Stimulated activated CD4-positive, alpha-beta T cell treated with anti-CD3 and anti-CD28 coated beads, TNF-alpha, amount 100 ng/mL, for 4 hours (primary cell): ENCODE measurements at places on chromosomes 1 and 21.

DNA sequence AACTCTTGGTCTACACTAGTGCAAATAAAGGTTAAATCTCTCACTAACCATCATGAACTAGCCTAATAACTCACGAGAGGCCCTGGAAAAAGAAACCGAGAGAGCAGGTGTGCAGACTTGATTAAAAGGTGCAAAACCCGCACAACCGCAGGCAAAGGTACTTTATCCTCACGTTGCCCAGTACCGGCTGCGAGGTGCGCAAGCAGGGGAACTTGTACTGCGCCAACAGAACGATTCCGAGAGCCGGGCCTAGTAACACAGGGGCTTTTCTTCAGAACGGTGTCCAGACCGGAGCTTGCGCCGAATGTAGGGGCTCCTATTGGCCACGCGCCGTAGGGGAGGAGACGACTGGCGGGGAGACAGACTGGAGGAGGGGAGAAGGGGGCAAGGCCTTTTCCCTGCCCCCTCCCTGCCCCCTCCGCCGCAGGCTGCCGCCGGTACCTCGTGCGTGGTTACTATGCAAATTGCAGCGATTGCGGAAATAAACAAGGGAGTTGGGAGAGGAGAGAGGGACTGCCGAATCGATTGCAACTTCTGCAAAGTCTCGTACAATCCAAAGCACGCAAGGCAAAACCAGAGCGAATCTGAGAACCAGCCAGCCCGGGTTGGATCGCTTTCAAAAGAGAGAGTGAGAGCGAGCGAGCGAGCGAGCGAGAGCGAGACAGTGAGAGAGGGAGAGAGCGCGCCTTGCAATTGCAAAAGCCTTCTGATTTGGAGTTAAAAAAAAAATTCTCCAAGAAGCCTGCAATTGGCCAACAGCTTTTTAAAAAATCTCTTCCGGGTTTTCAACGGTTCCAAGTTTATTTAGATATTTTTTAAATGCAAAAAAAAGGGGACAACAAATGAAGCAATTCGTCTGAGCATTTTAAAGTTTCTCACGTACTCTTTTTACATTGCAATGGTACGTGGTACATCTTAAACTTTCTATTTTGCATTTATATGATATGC is 5.4 kb upstream of the NFIA start:
- DNase-seq, result peak; percentile 60

GRCh38 chr21:46146856-46147255 is 8.5 kb downstream of the FTCD start:
- DNase-seq, result no peak

GRCh38 chr21:44713846-44714245 is 2.5 kb upstream of the TSPEAR start:
- no peak for DNase-seq

GRCh38 chr1:184463680-184464079 is 76.9 kb downstream of the C1orf21 start:
- no peak for DNase-seq

GRCh38 chr1:40047769-40048168 is 7.2 kb downstream of the CAP1 start:
- no peak for DNase-seq

GRCh38 chr1:92803140-92803887 is 18.4 kb upstream of the EVI5 start:
- DNase-seq, result no peak

- no peak for DNase-seq
These were observed at the start of gene NTNG1 for GRCh38 chr1:107140703-107141490. NTNG1 (plus strand) TSS chr1:107141039.

DNA sequence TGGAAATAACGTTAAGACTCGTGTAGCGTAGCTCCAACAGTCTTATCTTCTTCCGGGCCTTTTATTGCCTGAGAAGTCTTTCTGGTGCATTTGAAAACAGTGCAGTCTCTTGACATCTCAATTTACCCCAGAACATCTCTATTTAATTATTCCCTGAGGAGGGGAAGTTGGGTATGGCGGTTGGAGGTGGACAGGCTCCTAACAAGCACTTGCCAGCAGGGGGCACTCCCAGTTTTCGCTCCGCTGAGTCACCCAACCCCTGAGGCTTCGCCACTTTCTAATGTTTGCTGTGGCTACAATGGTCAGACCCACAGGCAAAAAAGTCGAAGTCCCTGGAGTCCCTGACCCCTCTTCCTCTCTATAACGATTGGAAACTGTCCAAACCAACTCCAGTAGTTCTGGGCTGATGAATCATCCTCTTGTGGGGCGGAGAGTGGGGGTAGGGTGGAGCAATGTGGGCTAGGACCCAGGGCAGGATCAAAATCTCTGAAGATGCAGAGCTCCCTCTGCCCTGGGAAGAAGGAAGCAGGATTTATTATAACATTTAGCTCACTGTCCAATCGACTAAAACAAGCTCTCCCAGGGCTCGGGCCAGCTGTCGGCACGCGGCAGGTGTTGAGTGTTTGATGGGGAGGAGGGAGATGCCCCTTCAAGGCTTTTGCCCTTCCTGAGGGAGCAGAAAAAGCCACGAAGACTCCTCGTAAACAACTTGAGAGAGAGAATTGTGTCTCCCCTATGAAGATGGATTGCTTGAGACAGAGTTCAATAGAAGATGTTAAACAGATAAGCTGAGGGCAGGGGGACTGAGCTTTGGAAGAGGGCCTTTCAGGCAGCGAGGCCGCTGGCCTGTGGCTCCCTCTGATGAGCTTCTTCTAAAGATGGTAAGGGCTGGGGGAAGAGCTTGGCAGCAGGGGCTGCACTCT is 85.7 kb downstream of the BRINP2 start:
- DNase-seq, result no peak

- no peak for DNase-seq
These were observed 184.4 kb downstream of the SIPA1L2 start for GRCh38 chr1:232445361-232446106.

DNA sequence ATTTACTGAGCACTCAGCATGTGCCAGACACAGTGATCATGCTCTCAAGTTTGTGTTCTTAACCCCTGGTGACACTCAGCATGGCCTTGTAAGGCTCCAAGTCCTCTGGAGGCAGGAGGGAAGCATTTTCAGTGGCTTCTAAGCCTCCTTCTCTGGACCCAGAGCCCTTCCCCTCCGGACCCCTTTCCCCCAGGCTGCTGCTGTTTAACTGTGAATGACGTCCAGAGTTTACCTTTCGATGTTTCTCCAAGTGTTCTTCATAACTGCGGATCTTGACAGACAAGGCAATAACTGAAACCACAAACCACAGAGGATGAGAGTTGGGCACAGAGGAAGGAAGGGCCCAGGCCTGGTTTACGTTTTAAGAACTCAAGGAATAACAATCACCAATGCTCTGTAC is 6.5 kb downstream of the MRPS15 start:
- DNase-seq, result no peak

DNA sequence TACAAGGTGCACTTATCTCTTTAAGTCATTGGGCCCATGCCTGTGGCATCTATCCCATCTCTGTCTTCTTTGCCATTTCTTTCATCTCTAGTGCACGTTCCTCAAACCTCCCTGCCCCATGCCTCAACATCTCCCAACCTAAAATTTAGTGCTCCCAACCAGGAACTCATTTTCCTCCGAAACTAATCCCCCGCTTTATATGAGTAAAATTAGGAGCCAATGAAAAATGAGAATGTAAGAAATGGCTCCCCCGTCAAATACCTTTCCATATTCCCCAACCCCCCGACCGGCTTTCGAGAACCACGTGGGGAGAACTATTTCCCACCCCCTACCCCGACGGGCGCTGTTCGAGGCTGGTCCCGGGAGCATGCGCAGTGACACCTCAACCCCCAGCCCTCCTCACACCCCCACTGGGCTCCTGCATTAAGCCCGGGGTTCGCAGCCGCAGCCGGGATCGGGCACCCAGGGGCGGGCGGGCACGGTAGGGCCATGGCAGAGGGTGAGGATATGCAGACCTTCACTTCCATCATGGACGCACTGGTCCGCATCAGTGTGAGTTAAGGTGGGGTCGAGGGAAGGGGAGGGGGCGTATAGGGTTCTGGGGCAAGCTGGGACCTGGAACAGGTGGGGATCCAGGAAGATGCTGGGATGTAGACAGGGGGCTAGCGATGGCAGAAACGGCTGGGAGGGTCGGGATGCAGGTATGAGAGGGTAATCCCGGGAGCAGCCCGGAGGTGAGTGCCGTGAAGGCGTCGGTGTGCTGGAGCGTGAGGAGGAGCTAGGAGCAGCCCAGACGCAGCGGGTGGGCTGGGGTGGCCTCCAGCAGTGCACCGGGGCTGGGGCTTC is at the start of gene TRIM46:
Gene TRIM46 (plus strand): TSS at position 372 of the 846 bp plus-strand sequence. CDS start 118 bp downstream, at position 490.
- DNase-seq, result peak; percentile 68

DNA sequence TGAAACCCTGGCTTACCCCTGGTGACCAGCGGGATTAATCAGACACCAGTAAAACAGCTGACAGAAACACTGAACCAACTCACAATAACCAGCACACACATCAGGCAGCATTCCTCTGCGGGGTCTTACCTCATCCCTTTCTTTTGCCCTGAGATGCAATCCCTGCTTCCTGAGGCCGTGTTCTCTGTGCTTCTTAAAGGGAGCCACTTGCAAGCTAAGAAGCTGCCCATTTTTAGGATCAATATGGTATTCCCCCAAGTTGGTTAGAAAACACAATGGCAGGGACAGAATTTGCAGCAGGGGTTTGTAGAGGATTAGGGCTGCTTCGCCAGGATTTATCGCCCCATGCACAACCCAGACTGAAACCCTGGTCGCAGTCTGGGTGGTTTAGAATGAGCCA is 74.7 kb upstream of the OLIG2 start:
- DNase-seq, result no peak

DNA sequence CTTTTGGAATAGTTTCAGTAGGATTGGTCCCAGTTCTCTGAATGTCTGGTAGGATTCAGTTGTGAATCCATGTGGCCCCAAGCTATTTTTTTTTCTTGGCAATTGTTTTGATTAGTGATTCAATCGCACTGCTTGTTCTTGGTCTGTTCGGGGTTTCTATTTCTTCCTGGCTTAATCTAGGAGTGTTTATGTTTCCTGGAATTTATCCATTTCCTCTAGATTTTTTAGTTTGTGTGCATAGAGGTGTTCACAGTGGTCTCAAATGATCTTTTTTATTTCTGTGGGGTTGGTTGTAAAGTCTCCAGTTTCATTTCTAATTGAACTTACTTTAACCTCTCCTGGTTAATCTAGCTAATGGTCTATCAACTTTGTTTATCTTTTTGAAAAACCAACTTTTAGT is 117.6 kb downstream of the NME7 start:
- no peak for DNase-seq

- no peak for DNase-seq
These were observed 127.7 kb upstream of the COL6A1 start for GRCh38 chr21:45853703-45854342.

DNA sequence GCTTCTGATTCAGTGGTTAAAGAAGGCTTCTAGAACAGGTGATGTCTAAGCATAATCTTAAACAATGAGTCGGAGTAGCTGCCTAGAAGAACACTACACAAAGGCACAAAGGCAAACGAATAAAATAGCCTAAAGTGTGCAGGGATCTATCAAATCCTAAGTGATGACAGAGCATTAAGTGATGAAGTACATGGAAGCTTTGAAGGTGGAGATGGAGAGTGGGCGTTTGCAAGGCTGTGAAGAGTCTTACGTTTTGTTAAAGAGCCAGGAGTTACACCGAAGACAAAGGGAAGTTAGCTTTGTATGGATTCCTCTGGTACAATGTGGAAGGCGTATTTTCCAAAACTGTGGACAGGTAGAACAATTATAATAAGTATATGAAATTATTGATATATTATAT is 270.6 kb downstream of the NEGR1 start:
- no peak for DNase-seq

DNA sequence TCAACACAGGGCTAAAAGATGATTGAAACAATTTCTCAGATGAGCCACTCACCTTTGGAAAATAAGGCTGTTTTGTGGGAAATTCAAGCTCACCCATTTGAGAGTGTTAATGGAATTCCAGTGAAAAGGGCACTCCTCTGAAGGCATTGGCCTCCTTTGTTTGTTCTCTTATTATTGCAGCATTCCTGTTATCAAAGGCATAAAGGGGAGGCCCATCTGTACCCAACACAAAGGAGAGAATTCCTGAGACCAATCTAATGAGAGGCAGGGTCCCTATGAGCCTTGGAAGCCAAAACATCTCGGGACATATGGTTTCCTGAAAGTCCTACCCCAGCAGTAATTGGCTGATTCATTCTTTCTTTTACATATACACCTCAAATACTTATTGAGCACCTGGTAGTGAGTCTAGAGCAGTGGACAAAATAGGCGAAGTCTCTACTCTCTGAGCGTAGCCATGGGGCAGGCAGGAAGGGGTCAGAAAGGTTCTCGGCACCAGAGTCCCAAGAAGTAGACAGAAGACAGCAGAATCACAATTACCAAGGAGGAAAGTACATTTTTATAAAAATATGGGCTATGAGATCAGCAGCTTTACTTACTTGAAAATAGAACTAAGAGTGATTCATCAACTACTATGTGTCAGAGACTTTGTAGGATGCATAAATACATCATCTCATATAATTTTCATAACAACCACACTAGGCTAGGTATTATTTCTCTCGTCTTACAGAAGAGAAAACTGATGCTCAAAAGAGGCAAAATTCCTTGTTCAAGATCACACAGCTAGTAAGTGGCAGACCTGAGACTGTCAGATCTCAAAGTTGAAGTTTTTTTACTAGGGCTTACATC is 218.7 kb downstream of the DAB1 start:
- no peak for DNase-seq

- no peak for DNase-seq
These were observed 627.4 kb upstream of the NR5A2 start for GRCh38 chr1:199399996-199400724.

GRCh38 chr1:223041481-223041880 is 101.6 kb downstream of the TLR5 start:
- no peak for DNase-seq

DNA sequence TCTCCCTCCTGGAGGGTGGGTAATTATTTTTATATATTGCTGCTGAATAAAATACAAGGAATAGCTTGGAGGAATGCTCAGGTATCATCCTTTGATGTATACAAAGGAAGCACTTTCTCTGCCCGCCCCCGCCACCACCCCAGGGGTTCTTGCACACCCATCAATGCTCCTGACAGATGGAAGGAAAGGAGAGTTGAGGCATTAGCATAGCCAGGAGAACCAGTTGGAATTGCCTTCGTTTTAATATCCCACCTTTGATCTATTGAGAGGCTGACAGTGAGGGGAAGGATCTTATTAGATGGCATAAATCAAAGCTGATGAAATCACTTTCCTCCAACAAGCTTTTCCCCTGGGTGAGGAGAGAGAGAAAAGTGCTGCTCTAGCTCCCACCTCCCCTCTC is 71.1 kb downstream of the LGR6 start:
- DNase-seq, result no peak

DNA sequence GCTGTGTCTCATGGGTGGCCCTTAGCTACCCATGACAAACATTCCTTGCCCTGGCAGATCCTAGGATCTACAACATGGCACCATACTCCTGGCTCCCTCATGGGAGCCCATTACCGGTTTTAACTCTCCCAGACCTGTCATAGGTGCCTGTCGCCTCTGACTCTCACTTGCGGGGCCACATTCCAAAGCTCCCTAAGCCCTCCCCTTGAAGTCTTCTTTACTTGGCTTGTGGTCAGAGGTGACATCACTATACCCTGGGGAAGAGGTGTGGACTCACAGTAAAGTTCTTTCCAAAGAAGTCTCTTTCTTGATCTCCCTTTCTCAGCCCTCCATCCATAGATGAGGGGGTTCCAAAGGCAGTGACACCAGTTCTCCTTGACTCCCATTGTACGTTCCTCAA is 5.4 kb upstream of the SLAMF9 start:
- no peak for DNase-seq

GRCh38 chr1:200668514-200669313 is 993 bp downstream of the DDX59 start:
- DNase-seq, result no peak
